ENCODE measurements at places on chromosomes 11 and 22.

- no peak for DNase-seq
Observed at GRCh38 chr11:2138431-2139122, 612 bp downstream of the IGF2 start.

DNA sequence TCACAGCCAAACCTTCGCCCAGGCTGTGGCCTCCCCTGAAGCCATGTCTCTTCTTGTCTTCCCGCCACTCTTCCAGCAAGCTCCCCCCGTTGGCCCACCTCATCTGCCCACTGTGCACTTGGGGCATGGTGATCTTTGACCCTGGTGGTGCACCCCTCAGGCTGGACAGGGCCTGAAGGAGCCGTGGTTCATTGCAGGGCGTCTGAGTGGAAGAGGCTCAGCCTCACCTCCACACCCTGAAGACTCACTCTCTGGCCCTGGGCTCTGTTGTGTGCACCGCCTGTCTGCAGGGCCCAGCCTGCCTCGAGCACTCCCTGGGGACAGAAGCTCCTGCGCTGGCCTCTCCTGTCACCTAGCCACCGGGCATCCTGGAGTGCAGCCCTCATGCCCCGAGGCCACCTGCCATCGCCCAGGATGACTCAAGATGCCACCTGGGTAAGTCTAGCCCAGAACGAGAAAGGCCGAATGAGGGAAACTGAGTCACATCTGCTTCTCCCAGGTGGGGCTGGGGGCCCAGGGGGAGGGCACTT, 40.8 kb upstream of the PPARA start:
- DNase-seq, result no peak

- DNase-seq, result no peak
Observed at GRCh38 chr22:27748751-27749191, 52.8 kb downstream of the MN1 start.

DNA sequence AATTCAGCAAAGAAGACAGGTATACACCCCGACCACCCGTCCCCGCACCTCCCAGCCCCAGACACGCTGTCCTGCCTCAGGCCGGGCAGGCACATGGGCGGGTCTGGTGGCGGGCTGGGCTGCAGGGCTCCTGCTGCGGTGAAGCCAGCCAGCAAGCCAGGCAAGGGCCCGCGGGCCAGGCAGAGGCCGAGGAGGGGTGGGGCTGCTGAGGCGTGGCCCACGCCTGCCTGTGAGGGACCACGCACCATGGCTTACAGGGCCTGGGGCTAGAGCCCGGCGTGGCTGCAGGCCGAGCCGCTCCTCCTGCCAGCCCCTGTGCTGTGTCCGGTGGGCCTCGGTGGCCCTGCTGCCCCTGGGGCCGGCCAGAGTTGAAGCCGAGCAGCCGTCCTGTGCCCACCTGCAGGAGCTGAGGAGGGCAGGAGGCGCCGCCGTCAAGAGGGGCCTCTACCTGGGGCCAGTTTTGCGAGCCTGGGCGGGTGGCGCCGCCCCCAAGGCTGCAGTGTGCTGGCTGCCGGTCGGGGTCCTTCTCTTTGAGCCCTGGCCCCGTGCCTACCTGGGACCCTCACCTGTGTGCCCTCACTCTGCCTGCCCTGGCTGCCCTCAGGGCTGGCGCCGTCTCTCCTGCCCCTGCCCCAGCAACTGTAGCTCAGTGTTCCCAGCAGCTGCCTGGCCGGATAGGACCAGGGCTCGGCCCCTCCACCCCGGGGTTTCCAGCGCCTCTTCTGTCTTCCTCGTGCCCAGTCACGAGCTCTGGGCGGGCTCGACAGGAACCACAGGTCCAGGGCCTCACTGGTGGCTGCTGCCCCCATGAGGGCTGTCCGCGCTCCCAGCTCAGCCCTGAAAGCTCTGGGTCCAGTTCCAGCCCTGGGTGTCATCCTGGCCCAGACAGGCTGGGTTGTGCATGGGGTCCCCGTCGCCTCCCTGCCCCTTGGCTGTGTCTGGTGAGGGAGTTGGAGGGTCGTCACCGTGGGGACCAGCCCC, 38.4 kb downstream of the MOB2 start:
- DNase-seq, result no peak

GRCh38 chr11:119369132-119369925, 12.2 kb downstream of the USP2 start:
- no peak for DNase-seq

DNA sequence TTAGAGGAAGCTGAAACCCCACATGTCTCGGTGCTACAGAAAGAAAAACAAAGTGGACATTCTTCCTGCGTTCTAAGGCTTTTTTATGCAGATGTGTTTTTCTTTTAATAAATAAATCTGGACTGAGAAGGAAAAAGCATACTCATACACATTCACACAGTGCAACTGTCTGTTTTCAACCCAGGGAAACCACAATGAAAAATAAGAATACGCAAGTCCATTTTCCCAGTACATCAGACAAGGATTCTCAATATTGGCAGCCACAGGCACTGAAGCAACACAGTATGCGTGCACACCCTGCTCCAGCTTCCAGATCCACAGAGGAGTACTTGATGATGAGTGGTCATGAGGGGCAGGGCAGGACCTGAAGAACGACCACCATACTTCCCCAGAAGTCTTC, 86.9 kb downstream of the ETS1 start:
- DNase-seq, result no peak

- no peak for DNase-seq
Observed at GRCh38 chr11:44140372-44140771, 44.9 kb downstream of the EXT2 start.
